Neural cell (in vitro differentiated cells): ENCODE measurements at places on chromosomes 6 and 20. TPM values are rescaled to one million over a fixed set of nuclear protein-coding genes. Genes with fewer than 3 reads are reported as not detected.

The SSTR4 gene
- polyA plus RNA-seq, result not detected in 2 replicates

The L3MBTL3 gene
- 42.6 and 47.6 TPM in 2 replicates for polyA plus RNA-seq

The CD93 gene
- polyA plus RNA-seq, result not detected in 2 replicates

The HLA-DQA2 gene
- polyA plus RNA-seq, result not detected in 2 replicates
